ENCODE measurements at places on chromosomes 6 and 20. TPM values are rescaled to one million over a fixed set of nuclear protein-coding genes. Genes with fewer than 3 reads are reported as not detected.
A peak's percentile ranks its signal among the peaks of the same experiment; 100 is the strongest.

DNA sequence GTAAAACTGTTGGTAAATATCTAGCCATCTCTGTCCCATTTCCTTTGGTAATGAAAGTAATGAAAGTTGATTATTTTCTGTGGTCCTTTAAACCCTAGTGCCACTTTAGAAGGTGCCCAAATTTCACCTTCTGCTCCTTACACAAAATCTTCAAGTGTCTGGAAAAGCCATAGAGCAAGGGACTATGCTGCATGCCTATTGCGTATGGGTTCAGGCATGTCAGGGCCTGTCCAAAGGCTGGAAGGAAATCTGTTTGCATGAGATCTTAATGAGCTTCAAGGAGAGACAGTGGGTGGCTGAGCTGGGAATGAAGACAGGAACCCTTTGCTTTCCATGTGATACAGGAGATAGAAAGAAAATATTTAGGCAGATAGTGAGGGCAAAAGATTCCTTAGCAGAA lies 66.6 kb upstream of the CCN6 start:
- no peak for DNase-seq

PARD6B gene
- 41.1 TPM for total RNA-seq

GRCh38 chr20:8602389-8603116 lies 466.3 kb upstream of the PLCB4 start:
- no peak for DNase-seq

- no peak for DNase-seq
Observed at GRCh38 chr6:22250486-22250885, 46.4 kb downstream of the PRL start.

DNA sequence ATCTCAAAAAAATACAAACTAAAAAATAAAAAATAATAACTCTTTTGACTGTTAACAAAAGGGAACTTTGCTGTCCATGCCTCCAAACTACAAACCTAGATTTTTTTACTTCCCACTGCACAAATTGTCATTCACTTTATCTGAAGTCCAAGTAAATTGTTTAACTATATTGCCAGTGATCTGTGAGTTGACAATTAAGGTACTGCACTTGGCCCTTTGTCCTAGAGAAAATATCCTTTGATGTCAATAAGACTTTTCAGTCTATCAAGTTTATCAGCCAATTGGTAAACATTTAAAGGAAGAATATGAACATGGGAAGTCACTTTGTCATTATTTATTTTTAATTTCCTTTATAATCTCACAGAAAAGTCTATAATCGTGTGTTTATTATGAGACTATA lies 19.3 kb upstream of the EPB41L2 start:
- no peak for DNase-seq

RNF144B gene
- 33.9 TPM for total RNA-seq

ESR1 gene
- 1.9 TPM for total RNA-seq

DNA sequence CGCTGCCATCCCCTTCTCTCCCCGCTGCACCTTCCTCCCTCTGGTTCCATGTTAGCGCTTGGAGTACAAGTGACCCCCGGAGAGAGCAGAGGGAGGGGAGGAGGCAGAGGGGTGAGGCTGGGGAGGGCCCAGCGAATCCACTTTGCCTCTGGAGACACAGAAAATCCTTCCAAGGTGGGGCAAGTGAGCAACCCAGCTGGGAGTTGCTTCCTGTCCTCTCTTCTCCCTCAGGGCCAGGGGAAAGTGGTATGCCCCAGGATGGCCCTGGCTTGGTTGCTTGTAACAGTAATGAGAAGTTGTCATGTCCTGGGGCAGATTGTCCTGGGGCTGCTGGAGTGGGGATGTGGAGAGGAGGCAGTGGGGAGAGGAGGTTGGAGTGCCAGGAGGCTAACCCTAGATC lies 691 bp upstream of the ANGPT4 start:
- no peak for DNase-seq

DNA sequence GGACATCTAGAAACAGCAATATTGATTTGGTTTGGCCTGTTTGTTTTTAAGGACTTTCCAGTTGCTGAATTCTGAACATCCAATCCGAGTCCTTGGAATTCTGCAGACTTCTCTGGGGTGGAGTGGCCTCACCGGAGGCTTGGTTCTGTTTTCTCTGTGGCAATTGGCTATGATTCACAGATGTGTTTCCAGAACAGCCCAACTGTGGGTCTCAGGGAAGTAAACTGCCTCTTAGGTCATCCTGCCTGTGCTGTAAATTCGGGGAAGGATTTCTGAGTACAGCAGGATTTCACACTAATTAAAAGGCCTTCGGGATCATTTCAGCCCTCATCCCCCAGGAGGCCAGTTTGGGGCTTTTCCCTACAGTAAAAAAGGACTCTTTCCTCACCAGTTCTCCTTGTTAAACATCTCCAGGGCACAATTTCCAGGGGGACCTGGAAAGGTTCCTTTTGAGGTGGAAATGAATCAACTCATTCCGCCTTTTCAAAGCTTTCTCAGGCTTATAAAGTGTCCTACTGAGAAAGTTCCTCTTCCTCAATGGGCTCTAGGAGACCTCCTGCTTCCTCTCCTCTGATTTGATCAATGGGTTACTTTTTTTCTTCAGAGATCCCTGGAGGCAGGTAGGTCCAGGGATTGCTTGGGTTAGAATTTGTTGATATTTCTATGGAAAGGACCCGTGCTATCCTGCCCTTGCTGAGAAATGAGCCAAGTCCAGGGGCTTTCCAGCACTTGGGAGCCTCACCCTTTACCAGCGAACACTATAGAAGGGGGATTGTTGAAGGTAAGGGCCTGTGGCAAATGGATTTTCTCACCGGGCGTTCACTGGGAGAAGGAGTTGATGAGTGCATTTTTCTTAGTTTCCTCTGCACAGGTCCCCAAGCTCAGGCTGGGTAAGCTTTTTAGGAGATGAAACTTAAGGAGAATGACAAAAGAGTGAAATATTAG lies 114.6 kb downstream of the CLIC5 start:
- no peak for DNase-seq

SCGN gene
- total RNA-seq = 3.2 TPM

DNA sequence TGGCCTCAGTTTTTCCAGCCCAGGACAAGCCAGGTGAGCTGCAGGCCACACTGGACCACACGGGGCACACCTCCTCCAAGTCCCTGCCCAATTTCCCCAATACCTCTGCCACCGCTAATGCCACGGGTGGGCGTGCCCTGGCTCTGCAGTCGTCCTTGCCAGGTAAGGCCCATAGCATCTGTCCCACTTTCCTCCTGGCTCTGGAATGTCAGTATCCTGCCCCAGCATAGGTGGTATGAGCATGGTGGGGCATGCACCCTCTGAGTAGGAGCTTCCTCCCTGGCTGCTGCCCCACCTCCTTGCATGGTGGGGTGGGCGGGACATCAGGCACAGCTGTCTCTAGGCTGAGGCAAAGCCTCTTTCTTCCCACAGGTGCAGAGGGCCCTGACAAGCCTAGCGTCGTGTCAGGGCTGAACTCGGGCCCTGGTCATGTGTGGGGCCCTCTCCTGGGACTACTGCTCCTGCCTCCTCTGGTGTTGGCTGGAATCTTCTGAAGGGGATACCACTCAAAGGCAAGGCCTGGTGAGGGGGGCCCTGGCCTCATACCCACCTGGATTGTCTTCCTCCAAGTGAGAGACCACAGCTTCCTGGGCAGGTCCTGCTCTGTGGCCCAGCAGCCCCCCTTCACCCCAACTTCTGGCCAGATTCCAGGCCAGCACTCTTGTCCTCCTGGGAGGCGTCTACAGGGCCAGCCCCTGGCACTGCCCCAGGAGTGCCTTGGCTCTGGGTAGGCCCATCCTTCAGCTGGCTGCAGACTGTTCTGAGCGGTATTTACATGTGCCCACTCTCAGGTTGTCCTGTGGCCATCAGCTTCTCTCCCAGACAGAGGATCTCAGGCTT lies 9.1 kb downstream of the PI16 start:
- no peak for DNase-seq

DNA sequence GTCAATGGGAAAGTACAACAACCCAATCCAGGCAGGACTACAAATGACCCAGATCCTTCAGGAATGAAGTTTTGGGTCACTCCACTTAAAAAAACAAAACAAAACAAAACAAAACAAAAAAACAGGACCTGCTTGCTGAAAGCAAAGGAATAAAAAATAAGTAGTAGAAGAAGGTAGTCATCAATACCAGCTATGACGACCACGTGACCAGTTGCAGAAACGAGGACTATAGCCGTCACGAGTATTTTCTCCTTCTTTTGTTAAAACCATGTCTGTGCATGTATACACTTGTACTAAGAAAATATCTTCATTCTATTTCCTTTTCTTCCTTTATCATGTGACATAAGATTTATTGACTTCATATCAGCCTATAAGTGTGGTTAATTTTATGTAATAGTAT lies 308.4 kb upstream of the DEFB112 start:
- no peak for DNase-seq

TTI1 gene
- total RNA-seq = 19.1 TPM

DNA sequence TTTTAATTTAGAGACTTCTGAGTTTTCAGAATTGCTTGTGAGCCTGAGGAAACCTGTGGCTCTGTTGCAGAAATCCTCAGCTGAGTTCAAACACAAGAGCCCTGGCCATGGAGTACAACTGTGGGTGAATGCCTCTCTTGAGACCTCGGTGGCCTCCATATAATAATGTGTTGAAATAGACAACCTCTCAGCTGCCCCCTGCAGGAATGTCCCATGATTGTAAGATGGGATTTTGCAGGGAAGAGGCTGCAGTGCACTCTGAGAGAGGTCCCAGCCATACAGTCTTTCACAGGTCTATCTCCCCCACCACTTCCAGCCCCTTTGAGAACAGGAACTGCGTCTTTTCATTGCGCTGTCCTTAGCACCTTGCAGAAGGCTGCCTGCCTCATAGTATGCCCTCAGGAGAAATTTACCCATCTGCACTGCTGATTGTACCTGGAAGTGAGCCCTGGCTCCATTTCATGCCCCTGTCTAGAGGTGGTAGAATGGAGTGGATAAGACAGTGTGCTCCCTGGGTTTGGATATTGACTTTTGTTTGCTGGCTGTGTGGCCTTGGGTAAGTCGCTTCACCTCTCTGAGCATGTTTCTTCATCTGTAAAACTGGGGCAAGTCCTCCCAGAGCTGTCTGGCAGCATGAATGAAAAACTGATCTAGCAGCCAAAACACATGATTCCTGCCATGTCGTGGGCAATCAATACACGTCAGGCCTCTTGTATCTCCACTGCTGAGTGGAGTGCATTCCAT lies 16.8 kb upstream of the CDH22 start:
- DNase-seq = no peak

GRCh38 chr6:96450770-96451130 lies 70.9 kb upstream of the UFL1 start:
- DNase-seq = no peak

CST1 gene
- 28.7 TPM for total RNA-seq

GRCh38 chr20:792248-792647 lies 23.9 kb upstream of the SLC52A3 start:
- no peak for DNase-seq

AVP gene
- not detected for total RNA-seq

DNA sequence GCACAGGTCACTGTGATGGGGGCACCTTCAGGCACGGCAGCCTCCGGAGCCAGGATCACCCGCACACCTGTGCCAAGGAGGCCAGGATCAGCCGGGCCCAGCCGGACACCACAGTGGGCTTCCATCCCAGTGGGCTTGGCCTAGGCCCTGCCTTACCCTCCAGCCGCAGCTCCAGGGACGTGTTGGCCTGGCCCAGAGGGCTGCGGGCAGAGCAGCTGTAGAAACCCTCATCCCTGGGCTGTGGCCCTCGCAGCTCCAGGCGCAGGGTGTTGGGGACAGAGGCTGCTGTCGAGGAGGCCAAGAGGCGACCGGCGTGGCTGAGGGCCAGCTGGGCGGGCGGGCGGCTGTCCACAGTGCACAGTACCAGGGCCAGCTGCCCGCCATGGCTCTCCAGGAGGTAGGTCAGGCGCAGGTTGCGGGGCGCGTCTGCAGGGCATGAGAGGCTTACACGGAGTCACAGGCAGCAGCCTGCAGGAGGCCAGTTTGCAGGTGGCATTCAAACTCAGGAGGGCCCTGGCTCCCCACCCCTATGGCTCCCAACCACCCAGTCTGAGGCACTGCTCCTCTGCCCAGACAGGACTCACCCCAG lies 11.0 kb upstream of the ADAM33 start:
- DNase-seq = no peak

DNA sequence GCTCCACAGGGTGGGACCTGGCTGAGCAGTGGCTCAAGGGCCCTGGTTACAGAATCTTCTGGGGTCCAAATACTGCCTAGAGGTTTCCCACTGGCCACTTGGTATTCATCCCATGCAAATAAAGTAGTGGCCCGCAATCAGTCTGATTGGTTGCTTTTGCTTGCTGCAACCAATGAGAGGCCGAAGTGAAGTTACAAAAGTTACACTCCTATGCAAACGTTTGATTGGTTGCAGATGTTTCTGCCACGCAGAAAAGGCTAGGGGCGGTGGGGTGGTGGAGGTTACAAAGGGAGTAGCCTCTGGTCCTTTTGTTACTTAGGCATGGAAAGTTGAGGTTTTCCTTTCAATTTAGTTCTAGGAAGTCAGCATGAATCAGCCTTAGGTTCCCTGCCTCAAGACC lies 3.6 kb upstream of the NHLRC1 start:
- no peak for DNase-seq

TREM2 gene
- total RNA-seq = 26.7 TPM

- no peak for DNase-seq
Observed at GRCh38 chr6:16514249-16514648, 247.0 kb downstream of the ATXN1 start.

HAO1 gene
- total RNA-seq = 2.7 TPM

MARCKS gene
- total RNA-seq = 114 TPM

- DNase-seq = no peak
Observed at GRCh38 chr6:20135677-20136268, 76.5 kb downstream of the MBOAT1 start.

DNA sequence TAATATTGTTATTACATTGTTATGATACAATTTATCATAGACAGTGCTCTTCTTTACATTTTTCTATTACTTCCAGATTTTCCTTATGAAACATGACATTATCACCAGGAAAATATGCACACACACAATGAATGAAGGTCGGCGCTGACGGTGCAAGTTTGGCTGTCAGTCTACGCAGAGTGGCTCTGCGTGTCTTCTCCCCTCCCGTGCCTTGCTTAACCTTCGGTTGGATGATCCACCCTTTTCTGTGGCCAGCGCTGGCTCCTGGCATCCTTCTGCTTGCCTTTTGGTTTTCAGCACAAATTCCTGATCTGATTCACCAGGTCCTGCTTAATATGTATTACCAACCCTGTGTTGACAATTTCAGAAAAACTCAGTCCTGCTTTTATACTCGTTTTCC lies 157.4 kb downstream of the TSHZ2 start:
- no peak for DNase-seq

GRCh38 chr6:32092760-32093497 lies 16.2 kb downstream of the TNXB start:
- peak; percentile 49 for DNase-seq

Data from mucosa of gallbladder (tissue), 1 donor.